ENCODE measurements at places on chromosomes 1 and 21. TPM values are rescaled to one million over a fixed set of nuclear protein-coding genes. Genes with fewer than 3 reads are reported as not detected.

- H3K36me3 ChIP-seq = no peaks in the 10 kb centered on the region
- no peak overlapping the region for H3K27ac ChIP-seq
- H3K4me3 ChIP-seq = peak overlapping the region; percentile 69
- 0 out of 2 replicates have a peak, but pooled peaks cover 2% of the 10 kb centered on the region for H3K4me1 ChIP-seq
Measured at GRCh38 chr1:171251042-171251951, 3.0 kb downstream of the FMO1 start.

DNA sequence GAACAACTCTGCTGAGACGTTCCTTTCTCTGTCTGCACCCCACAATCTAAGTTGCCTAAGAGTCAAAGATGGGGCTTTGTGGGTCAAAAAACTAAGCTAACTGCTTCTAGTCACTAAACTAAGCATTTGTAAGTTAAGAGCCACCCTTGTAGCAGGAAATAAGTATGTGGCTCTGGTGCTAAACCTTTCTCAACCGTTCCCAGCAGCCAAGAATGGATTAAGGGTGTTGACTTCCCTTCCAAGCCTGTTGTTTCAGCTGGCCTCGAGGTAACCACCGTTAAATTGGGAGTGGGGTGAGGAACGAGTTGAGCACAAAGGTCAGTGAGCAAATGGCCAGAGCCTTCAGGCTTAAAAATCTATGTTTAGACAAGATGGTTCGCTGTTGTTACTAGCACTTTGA, 169.1 kb downstream of the TRIM33 start:
- H3K4me3 ChIP-seq = no peak overlapping the region
- peaks cover 6% of the 10 kb centered on the region for H3K4me1 ChIP-seq
- H3K27ac ChIP-seq = no peak overlapping the region
- no peak for DNase-seq
- H3K27me3 ChIP-seq = no peaks in the 10 kb centered on the region
- no peaks in the 10 kb centered on the region for H3K36me3 ChIP-seq

DNA sequence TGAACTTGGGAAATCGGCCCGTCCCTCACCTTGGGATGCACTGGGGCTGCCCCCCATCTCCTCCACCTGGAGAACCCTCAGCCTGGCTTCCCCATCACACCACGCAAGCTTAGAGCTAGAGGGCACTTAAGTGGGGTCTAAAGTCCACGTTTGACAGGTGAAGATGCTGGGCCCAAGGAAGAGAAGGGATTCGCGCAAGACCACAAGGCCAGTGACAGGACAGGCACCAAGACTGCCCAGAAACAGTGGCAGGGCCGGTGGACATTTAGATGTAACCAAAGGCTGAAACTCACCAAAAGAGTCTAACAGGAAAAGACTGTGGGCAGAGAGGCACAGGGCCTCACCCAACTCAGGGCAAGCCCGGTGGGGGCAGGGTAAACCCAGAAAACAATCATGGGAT, 130.8 kb upstream of the EDN2 start:
- H3K36me3 ChIP-seq = no peaks in the 10 kb centered on the region
- no peak for DNase-seq
- no peak overlapping the region for H3K4me3 ChIP-seq
- H3K27me3 ChIP-seq = no peaks in the 10 kb centered on the region
- H3K4me1 ChIP-seq = peaks cover 20% of the 10 kb centered on the region

DNA sequence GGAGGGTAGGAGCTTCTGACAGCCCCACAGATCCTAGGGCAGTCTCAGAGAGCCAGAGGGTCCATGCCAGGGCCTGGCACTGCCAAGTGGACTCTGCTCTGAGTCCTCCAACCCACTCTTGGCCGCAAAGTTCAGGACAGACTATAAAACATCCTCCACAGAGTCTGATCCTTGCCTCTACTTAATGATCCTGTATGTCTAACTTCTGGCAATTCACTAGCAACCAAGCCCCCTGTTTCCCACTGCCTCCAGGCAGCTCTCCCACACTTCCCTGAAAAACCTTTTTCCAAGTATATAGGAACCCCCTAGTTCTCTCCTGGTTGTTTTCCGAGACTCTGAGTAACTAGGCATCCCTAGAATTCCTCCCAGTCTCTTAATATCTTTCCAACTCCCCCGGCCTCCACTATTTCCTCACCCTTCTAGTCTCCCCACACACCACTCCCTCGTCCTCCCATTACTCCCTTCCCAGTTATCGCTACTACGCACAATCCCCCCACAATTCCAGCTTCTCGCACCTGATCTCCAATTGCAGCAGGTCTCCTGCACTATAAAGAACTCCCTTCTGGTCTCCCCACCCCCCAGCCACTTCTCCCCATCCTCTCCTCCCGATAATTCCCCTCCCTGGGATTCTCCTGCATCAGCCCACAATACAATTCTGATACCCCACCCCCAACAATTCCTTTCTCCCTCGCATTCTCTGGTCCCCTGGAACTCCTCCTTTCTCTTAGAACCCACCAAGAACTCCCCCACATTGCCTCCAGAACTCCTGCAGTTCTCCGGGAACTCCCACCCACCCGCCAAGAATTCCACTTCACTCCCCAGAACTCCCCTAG, 574 bp downstream of the IGSF9 start:
- no peaks in the 10 kb centered on the region for H3K4me1 ChIP-seq
- peak overlapping the region; percentile 34 for H3K4me3 ChIP-seq
- no peak for DNase-seq
- no peak overlapping the region for H3K27ac ChIP-seq

GRCh38 chr21:40646651-40647050, 200.3 kb downstream of the DSCAM start:
- H3K27ac ChIP-seq = no peak overlapping the region
- no peaks in the 10 kb centered on the region for H3K36me3 ChIP-seq
- H3K4me3 ChIP-seq = no peak overlapping the region
- no peak for DNase-seq
- H3K27me3 ChIP-seq = no peaks in the 10 kb centered on the region
- no peaks in the 10 kb centered on the region for H3K4me1 ChIP-seq

The LCE6A gene
- total RNA-seq = not detected

All from IMR-90 (cell line).